ENCODE measurements at places on chromosomes 2 and 18.

- no peak for DNase-seq
Observed at GRCh38 chr2:167862296-167862695, 385.1 kb downstream of the STK39 start.

DNA sequence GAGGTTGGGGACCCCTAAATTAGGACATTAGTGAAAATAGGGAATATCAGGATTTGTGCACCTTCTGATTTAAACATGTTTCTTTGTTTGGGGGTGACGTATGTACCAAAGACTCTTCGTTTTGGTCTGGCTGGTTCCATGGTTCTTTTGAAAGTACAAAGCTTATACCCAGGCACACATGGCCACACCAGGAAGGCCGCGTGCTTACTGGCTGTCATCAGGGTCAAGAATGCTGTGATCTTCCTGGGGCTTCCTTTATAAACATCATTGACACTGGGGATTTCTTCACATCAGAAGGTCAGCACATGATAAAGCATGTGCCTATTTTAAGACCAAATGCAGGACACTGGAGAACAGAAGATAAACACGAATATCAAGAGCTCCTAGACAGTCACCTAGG is 230.6 kb upstream of the ID2 start:
- no peak for DNase-seq

- DNase-seq, result no peak
Observed at GRCh38 chr2:143476336-143477087, 347.3 kb downstream of the ARHGAP15 start.

DNA sequence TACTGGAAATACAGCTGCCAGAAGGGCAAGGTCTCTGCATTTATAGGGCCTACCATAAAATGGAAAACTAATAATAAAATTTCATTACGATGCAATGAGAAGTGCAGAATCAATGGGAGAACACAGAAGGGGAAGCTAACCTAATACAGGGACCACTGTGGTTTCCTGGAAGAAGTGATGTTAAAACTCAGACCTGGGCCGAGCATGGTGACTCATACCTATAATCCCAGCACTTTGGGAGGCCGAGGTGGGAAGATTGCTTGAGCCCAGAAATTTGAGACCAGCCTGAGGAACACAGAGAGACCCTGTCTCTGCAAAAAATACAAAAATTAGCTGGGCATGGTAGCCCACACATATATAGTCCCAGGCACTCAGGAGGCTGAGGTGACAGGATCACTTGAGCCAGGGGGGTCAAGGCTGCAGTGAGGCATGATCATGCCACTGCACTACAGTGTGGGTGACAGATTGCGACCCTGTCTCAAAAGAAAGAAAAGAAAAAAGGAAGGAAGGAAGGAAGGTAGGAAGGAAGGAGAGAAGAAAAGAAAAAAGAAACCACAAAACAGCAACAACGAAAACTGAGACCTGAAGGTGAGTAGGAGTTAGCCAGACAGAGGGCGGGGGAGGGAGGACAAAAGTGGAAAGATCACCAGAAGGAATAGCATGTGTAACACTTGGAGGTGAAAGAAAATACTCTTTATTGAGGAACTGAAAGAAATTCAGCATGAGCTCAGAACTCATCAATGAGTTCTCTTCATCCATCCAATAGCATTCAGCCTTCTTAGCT is 58.3 kb upstream of the DTNA start:
- no peak for DNase-seq

- no peak for DNase-seq
Observed at GRCh38 chr2:153953761-153954160, 82.0 kb downstream of the GALNT13 start.

DNA sequence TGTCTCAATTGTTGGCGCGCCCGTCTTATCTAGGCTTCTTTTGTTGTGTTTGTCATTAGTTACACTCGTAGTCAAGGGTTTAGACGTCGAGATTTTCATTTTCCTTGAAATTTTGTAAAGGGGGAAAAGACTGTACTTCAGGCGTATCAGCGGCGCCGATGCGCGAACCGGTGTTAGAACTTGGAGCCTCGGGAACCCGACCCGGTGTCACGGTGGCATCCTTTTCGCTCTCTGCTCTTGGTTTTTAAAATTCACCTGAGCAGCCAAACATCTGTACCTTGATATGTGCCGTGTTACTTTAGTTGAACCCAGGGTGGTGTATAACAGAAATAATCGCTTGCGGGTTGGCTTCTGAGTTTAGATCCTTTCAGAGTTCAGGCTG is 643 bp downstream of the RMC1 start:
- no peak for DNase-seq

GRCh38 chr2:37627710-37628109 is 43.7 kb downstream of the CDC42EP3 start:
- DNase-seq, result peak; percentile 54
